ENCODE measurements at places on chromosomes 11 and 22.

GRCh38 chr11:16632295-16633200 lies 105.9 kb upstream of the C11orf58 start:
- DNase-seq = no peak

DNA sequence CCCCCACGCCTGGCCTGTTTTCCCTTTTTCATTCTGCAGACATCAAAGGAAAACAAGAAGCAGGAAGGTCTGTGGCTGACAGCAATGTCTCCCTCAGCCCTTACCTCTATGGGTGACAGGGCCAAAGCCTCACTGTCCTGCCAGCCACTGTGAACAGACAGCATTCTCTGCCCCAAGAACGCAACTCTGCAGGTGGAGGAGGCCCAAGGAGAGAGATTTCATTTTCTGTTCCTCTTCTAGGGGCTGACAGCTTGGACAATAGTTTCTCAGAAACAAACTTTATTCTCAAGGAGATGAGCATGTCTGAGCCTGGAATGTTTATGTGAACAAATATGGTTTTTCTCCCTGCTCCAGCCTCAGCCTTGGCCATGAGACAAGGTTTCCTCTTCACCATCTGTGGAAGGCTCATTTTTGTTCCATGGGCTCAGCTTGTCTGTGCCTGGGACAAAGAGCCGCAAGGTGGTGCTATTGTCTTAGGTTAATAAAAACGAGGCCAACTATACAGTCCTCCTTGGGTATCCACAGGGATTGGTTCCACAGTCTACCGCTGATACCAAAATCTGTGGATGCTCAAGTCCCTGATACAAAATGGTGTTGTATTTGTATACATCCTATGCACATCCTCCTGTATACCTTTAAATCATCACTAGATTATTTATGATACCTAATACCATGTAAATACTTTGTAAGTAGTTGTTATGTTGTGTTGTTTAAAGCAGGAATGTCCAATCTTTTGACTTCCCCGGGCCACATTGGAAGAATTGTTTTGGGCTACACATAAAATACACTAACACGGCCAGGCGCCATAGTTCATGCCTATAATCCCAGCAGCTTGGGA lies 5.8 kb downstream of the PIWIL3 start:
- DNase-seq = peak; percentile 54

- DNase-seq = no peak
Measured at GRCh38 chr22:23398701-23399366, 181.3 kb downstream of the IGLL1 start.

DNA sequence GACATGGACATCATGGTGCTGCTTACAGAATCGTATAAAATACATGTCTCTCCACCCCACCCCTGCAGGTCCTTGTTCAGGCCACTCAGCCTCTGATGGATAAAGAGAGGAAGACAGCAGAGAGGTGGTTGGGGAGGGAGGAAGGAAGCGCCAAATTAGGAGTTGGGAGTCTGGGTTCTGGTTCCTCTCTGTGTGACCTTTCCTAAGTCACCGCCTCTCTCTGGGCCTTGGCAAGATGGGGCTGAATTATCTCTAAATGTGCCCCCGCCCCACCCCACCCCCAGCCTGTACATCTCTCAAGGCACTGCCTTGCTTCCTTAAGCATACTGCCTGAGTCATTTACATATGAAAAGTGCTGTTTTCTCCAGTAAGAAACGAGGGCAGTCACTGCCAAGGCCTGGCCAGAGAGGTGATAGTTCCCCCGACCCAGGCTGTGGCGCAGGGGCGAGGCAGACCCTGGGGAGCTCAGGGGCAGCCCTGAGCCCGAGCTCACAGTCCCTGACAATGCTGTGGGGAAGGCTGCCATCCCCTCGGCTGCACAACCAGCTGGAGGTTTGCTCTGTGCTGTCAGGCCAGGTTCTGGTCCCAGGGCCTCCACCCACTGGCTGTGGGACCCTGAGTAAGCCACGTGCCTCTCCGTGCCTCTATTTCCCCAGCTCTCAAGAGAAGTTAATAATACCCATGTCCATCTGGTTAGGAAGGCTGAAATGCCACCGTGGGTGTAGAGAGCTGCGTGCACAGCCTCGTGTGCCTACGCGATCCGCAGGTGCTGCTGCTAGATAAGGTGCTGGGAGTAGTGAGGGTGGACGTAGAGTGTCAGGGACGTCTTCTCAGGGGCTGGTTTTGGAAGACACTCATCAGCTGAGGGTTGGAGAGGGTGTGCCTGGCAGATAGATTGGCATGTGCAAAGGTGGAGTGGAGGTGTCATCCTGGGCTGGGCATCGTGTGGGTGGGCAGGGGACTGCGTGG lies 55.3 kb downstream of the CACNA1I start:
- DNase-seq = no peak

GRCh38 chr11:846496-847098 lies 3.9 kb downstream of the TSPAN4 start:
- DNase-seq = no peak

DNA sequence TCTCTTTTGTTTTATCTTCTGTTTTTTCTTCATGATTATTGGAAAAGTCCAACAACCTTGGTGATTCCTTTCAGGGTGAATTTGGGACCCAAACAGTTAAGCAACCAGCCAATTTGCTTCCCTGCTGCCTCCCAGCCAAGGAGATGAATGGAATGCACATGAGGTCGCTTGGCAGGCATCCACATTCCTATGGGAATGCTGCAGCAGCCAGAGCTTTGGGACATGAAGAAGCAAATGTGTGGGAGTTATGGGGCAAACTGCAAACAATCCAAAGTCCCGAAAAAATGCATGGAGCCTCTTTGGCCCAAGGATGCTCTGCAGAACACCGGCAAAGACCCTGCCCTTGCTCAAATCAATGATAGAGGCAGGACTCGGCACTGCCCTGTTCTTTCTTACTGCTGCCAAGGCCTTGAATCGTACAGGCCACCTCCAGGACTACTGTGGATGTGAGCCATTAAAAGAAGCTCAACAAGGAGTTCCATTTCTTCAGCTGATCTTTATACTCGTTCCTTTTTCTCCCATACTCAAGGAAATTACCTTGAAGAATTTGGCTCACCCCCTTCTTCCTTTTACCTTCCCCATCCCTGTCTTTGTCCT lies 117.3 kb upstream of the TEAD1 start:
- no peak for DNase-seq

DNA sequence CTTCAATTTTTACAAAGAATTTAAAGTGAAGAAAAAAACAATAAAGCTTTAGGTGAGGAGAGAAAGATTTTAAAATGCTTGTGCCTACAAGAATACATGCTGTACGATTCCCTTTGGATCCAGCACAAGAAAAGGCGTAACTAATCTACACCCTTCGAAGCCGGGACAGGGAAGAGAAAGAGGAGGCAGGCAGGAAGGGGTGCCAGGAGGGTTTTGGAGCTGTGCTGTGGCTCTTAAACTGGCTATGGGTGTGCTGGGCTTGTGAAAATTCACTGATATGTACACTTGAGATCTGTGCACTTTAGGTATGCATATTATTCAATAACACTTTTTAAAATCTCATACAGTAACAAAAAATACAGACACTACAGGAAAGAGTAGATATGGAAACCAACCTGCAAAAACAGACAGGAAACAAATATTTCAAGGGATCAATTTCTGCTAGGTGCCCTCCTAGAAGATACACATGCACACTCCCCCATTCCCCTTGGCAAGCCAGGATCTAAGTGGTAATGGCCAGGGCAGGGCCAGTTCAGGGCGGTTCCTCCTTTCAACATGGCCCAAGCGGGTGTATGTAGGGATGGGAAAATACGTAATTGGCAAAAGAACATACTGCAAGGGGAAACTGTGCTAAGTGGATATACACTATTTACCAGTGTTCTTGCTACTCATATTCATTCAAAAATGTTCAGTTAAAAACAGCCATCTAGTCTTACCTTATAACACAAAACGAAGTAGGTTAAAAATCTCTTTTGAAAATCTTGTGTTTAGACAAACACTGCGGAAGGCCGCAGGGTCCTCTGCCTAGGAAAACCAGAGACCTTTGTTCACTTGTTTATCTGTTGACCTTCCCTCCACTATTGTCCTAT lies 54.2 kb downstream of the PACSIN2 start:
- no peak for DNase-seq

DNA sequence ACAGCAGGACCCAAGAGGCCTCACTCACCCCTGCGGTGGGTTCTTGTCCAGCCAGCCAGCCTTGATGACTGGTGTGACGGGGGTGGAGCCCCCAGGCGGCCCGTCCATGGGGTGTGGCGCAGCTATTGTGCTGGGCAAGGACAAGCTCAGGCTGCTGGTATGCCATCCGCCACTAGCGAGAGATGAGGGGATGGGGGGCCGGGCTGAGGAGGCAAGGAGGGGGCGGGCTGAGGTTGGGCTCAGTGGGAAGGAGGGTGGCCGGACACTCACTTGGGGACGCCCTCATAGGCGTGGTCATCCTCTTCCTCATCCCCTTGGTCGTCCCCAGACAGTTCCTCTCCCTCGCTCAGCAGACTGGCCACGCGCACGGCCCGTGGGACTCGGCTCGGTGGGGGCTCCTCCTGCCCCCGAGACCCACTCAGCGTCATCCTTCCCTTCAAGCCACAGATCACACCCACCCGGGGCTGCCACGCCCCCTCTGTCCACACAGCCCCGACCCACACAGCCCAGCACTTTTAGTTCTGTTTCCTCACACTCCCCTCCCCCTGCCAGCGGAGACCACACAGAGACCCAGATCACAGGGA lies 38.0 kb upstream of the PDE2A start:
- no peak for DNase-seq

DNA sequence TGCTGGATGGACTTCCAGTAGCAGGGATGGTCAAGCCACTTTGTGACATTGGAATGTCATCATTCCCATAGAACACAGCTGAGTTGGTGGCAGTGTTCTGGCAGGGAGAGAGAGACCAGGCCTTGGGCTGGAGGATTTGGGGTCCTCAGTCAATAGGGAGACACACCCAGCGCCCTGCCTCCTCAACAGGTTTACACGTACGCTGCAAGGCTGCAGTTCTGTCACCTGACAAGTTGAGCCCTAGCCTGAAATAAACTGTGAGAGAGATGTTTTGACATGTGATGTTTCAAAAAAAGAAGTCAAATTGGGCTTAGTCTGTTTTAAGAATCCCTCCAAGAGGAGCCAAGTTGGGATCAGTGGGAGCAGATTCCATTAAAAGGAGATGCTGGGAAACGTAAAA lies 42.9 kb upstream of the CRYBB3 start:
- no peak for DNase-seq

- no peak for DNase-seq
Measured at GRCh38 chr11:16982256-16982671, 31.9 kb downstream of the PLEKHA7 start.

GRCh38 chr11:111450480-111451320 lies 61.5 kb downstream of the BTG4 start:
- no peak for DNase-seq

- no peak for DNase-seq
Measured at GRCh38 chr11:8373519-8374432, 110.1 kb upstream of the LMO1 start.

GRCh38 chr11:121536126-121536525 lies 83.4 kb upstream of the SORL1-AS1 start:
- no peak for DNase-seq

GRCh38 chr11:126886636-126887035 lies 113.9 kb downstream of the KIRREL3 start:
- DNase-seq = no peak

DNA sequence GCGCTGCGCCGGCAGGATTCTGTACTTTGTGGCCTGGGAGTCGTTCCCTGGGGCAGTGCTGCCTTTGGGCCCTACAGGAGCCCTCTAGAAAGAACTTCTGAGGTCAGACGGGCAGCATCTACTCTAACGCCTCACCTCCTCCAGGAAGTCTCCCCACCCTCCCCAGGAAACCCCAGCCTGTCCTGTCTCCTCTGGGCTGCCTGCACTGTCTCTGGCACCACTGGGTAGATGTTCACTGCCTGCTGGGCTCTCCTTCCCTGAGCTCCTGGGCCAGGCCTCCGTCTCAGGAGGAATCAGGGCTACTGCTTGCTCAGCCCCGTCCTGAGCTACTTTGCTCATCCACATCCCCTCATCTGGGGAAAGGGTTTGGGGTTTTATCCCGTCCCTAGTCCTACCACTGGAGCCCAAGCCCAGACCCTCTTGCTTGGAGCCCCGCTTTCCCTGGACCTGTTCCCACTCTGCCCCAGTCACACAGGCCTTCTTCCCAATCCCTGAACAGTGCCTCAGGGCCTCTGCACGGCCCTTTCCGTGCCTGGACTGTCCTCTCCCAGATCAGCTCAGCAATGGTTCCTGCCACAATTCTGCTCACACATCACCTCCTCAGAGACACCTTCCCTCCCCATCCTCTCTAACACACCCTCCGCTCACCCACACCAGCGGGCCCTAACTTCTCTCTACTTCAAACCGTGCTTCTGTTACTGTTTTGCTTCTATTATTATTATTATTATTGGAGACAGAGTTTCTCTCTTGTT lies 11.3 kb upstream of the TREH start:
- DNase-seq = no peak

GRCh38 chr11:82216927-82217570 lies 516.6 kb downstream of the FAM181B start:
- no peak for DNase-seq

DNA sequence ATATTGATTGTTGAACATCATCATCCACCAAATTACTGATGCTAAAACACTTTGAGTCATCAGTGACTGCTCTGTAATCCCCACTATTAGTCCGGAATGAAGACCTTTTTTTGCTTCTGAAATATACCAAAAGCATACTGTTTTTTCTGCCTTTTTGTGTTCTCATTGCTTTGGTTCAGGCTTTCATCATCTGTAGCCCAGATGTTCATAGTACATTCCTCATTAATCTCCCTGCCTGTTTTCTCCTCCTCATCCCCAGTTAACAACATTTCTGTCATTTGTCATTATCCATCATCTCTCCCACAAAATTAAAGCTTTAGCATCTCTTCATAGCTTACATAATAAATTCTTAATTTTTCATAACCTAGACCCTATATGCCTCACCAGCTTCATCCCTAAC lies 9.2 kb downstream of the CEP57 start:
- DNase-seq = no peak

Measured in stimulated activated CD4-positive, alpha-beta T cell treated with anti-CD3 and anti-CD28 coated beads, Interleukin-2, amount 100 ng/mL, for 24 hours (primary cell).